ENCODE measurements at places on chromosomes 1 and 21.
A peak's percentile ranks its signal among the peaks of the same experiment; 100 is the strongest.

- no peak for DNase-seq
These were observed 97.1 kb upstream of the CACYBP start for GRCh38 chr1:174902531-174903099.

DNA sequence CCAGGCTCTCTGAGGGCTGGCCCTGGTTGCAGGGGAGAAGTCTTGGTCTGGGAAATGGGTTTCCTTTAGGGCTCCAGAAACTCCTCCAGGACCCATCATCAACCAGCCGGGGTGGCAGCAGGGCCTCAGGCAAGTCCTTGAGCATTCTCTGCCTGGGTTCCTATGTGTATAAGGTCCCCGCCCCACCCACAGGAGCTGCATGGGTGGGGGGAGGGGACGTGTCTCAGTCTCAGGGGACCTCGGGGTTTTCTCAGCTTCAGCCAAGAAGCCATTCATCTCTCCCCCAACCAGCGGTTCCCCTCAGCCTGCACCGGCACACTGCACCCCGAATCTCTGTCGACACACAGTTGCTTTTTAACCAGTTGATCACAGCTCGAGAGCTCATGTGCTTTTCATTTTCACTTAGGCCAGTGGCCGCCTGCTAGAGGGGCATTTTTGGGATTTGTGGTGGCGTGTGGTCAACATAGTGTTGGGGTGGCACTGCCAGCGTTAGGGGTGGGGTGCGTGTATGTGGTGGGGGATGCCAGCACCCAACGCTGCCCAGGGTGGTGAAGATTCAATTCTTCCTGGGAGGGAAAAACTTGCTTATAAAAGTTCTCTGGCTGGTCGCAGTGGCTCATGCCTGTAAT lies 6.5 kb downstream of the RUNX3 start:
- DNase-seq = peak; percentile 54

- DNase-seq = no peak
These were observed 2.6 kb downstream of the PRELP start for GRCh38 chr1:203478231-203478630.

DNA sequence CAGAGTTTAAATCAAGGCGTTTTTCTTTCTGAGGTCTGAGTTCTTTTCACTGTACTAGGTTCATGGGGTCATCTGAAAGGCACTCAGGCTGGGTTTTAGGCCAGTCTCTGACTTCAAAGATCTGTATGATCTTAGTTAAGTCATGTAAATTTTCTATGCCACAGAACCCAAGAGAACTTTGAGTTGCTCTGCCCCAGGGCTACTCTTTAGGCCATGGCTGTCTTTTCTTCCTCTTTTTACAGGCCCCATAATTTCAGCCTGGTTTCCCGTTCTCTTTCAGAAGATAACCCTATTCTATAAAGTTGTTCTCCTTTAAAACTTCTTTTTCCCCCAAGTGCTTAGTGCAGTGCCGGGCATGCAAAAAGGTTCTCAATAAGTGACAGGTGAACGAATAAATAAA lies 26.1 kb downstream of the METTL13 start:
- DNase-seq = no peak
